BJ (cell line): ENCODE measurements at places on chromosomes 12 and 14. TPM values are rescaled to one million over a fixed set of nuclear protein-coding genes. Genes with fewer than 3 reads are reported as not detected.

DNA sequence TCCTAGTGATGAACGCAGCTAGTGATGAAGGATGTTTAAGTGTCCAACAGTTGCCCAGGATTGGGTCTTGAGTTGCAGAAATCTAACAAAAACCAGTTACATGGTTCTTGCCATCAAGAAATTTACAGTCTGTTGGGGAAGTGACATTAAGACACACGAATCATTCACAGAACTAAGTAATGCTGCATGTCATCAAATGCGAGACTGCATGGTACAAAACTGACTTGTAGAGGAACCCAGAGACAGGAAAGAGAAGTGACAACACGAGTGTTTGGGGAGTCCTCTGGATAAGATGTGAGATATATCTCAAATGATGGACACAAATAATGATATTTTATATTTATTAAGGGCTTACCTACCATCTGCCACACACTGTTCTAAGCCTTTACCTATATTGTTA is 6.1 kb upstream of the SYNE3 start:
- DNase-seq = no peak

DNA sequence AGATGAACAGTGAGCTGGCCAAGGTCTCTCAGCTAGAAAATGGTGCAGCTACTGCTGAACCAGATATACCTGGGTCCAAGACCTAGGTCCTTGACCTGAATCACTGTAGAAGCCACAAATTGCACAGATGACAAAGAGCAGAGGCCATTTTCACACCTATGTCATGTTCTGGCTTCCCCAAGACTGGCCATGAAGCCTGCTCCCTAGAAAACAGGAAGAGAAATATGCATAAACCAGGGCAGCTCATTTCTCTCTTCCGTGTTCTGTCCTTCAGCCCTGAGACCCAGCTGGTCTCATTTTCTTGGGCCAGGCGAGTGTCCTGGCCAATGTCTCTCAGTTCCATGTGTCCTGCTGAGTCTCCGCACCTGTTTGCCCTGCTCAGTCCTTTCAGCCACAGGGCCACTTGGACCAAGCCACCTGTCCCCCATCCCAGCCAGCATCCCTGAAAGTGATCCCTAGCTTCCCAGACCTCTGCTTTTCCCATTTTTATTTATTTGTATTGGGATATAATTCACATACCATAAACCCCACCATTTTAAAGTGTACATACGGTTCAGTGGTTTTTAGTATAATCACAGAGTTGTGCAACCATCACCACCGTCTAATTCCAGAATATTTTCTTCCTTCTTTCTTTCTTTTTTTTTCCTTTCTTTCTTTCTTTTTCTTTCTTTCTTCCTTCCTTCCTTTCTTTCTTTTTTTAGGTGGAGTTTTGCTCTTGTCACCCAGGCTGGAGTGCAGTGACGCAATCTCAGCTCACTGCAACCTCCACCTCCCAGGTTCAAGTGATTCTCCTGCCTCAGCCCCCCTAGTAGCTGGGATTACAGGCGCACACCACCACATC is 27.0 kb downstream of the P2RX7 start:
- no peak for DNase-seq

The SPIC gene
- polyA plus RNA-seq = not detected in 2 replicates

DNA sequence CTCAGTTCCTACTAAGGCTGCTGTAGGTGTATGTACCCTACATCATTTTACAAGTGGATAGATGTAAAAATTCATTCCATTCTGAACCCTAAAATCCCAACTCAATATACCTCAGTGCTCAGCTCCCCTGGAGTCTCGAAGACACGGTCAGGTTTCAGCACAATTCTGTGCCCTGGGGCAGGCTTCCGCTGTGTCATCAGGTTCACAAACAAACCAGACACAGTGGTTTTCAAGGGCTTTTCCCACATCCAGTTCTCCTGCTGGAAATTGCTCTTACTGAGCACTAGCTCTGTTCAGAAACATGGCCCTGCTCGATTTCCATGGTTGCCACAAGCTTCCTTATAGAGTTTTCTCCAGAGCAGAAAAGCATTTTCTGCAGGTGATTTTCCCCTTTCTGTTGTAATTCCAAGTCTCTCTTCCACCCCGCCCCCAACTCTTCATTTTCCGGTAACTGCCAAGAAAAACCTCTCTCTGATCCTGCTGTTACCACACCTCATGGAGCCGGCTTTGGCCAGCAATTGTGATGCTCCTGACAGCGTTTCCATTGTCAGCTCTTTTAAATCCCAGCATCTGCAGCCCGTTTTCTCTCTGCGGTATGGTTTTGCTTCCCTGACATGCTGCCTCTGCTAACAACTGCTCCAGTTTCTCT is 483.0 kb upstream of the CCDC196 start:
- DNase-seq = no peak

DNA sequence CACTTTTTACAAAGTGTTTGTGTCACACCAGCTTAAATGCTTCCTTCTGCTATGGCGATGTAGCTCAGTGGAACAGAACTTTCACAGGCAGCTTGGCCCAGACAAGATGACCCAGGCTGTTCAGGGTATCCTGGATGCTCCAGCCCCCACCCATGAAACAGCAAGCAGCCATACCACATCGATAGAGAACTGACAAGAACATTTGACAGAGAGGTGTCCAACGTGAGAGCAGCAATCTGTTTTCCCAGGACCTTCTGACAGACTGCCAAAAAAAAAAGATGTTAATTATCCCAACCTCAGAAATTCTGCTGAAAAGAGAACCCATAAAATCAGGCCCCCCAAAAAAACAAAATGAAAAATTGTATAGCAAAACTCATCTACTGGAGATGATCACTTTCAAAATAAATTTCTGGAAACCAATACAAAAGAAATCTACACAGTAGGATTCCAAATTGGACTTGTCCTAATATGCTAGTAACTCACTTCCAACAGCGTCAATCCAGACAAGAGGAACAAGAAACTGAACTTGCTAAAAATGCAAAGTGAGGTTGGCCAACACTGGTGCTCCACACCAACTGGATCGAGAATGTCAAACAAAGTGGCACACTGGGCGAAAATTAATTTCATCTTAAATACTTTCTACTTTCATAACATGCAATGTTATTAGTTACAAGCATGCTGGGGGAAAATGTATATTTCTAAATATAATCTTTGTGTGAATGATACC is 118.8 kb downstream of the DPF3 start:
- no peak for DNase-seq

- DNase-seq = no peak
Observed at GRCh38 chr14:70893858-70894291, 13.4 kb upstream of the PCNX1 start.

The DNAI7 gene
- polyA plus RNA-seq = 0.11 and 0.21 TPM in 2 replicates

GRCh38 chr14:40630471-40630870 is 976.2 kb upstream of the LRFN5 start:
- no peak for DNase-seq

DNA sequence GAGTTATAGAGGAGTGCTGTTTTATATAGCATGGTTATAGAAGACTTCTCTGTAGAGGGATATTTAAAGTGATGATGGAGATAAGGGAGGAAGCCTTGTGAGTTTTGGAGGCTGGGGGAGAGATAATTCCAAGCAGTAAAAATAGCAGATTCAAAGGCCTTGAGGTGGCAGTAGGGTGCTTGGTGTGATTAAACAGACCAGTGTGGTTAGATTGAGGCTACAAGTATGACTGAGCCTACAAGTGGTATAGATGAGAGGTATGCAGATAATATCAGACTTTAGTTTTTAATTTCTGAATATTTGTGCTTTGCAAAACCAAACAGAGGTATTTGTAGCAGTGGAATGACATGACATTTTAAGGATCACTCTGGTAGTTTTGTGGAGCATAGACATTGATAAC is 20.3 kb downstream of the FANCM start:
- no peak for DNase-seq

DNA sequence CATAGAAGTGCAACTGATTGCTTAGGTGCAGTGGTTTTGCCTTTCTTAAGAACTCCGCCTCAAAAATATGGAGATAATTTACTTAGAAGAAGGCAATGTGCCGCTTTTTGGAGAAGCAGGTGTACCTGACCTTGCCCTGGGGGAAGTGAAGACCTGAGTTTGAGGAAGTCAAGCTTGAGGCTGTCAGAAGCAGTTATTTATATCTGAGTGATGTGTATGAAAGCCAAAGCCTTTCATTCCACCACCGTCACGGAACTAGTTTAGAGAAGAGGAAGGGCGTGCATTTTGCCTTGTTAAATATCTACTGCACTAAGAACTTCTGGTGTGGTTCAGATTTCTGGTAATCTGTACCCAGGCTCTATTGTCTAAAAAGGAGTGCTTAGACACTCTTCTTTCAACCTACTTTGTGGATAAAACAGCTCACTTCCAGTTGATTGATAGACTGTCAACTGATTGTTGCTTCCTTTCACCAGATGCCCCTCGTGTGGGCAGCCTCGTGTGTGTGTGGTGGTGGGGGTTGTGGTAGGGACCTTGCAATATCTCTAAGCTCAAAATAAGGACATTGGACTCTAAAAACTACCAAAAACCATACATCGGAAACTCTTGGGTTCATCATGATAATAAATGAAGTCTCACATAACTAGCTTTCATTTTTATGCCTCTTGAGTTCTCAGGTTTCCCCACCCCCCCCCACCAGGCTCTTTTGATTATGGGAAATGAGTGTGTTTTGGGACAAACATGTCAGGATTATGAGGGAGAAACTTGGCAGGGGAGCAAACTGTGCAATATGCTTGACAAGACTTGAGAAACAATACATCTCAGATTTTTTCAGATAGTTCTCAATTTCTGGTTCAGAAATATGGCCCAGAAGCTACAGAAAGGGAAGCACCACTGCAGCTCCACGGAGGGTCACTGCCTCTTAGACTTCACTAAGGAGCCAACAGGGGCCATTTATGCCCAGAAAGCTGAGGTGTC is 78.6 kb downstream of the ARF6 start:
- DNase-seq = no peak

DNA sequence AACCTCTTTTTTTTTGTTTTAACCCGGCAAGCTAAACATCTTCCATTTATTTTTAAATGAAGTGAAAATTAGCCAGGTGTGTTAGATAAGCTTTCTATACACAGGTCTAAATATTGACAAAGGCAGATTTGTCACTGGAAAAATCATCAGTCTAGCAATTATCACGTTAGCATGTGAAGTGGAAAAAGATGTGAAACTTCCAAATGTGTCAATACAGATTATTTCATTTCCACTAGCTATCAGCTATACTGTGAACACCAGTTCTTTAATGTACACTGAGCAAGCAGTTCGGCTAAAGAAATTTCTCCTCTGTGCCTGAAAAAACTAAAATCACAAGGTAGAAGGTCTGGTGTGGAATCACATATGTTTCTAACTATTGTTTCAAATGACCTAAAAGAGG is 96.6 kb upstream of the G2E3 start:
- DNase-seq = no peak

The ANKRD33 gene
- not detected in 2 replicates for polyA plus RNA-seq

DNA sequence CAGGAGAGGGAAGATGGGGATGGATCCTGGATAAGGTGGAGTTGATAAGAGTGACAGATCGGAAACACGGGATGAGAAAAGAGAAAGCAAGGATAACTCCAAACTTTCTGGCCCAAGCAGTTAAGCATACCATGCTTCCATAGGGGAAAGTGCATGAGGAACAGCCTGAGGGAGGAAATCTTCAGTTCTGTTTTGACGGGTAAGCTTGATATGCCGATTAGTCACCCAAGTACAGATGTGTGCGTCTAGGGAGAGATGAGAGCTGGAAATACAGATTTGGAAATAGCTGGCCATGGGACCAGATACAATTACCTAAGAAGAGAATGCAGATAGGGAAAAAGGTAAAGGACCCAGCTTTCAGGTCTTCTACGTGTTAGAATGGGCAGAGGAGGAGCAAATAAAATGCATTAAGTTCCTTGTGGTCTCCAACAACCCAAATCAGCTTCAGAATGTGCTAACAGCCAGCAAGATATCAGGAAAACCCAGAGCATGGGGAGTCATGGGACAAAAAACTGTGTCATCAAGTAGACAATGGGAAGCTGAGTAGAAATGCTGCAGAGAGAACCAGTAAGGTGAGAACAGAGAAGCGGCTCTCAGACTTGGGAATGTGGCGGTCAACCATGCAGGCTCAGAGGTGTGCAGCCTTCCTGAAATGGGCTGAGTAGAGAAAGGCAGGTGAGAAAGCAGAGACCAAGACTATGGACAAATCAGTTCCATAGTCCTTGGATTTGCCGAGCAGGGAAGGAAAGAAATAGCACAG is 56.3 kb downstream of the PPP1R36 start:
- DNase-seq = no peak
